ENCODE measurements at places on chromosomes 12 and 14.
A peak's percentile ranks its signal among the peaks of the same experiment; 100 is the strongest.

- no peak for DNase-seq
Observed at GRCh38 chr12:51620448-51620847, 29.4 kb downstream of the SCN8A start.

DNA sequence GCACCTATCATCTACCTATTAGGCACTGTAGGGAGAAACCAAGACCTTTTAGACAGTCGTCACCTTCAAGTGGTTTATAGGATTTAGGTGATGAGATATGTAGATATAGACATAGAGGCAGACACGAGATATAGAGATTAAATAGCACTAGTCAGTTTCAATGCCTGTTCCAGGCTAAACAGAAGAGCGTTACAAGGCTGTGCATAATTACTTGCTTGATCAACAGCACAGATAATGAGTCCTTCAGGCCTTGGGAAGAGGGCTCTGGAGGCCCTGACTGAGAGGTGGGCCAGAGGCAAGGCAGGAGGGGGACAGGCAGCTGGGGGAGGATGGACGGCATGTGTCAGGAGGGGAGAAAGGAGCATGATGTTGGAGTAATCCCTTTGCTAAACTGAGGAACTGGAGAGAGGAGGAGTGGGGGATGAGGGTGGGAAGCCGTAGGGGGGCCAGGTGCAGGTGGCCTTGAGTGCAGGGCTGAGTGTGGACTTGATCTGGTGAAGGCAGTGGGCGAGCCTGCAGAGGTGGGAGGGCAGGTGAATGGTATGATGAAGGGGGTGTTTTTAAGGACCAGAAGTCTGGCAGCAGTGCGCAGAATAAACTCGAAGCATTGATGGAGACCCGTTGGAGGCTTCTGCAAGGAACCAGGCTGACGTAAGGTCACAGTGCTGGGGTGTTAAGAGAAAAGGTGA, 43.9 kb upstream of the ATP23 start:
- DNase-seq, result no peak

DNA sequence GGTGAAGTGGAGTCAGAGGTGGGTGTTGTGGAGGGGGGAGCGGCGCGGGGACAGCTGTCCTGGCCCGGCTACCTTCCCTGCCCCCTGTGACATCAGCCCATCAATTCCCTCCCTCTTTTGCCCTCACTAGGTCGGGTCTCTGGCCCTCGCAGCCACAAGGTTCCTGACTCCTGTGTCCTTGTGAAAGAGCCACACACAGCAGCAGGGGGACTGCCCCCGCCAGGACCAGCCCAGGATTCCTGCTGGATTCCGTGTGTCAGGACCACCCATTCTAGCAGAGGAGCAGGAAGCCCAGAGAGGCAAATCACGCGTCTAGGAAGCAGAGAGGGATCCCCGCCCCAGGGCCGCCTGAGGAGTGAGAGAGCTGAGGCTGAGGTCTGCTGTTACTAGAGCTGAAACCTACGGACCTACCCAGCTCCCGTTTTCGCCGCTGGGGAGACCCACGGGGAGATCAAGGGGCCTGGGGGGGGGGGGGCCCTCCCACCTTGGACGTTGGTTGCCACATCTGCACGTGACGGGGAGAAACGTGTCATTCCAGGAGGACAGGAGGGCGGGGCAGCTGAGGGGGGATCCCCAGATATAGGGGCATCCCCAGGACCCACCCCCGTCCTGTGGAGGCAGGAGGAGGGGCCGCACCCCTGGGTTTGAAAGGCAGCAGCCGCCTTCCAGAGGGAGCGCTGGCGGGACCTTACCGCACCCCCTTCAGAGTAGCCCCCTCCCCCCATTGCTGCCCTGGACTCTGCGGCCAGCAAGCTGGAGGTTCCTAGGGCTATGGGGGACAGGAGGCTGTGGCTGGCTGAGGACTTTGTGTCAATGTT, 12.5 kb upstream of the INF2 start:
- DNase-seq, result peak; percentile 30

DNA sequence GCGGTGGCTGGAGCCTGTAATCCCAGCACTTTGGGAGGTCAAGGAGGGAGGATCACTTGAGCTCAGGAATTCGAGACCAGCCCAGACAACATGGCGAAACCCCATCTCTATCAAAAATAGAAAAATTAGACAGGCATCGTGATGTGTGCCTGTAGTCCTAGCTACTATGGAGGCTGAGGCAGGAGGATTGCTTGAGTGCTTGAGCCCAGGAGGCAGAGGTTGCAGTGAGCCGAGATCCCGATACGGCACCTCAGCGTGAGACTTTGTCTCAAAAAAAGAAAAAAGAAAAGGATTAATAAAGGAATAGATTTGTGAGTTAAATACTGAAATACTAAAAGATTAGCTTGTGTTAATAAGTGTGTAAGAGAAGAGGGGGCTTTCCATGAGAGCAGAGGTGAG, 29.4 kb downstream of the RPGRIP1 start:
- no peak for DNase-seq

GRCh38 chr12:62670986-62671720, 204.5 kb downstream of the MON2 start:
- no peak for DNase-seq

DNA sequence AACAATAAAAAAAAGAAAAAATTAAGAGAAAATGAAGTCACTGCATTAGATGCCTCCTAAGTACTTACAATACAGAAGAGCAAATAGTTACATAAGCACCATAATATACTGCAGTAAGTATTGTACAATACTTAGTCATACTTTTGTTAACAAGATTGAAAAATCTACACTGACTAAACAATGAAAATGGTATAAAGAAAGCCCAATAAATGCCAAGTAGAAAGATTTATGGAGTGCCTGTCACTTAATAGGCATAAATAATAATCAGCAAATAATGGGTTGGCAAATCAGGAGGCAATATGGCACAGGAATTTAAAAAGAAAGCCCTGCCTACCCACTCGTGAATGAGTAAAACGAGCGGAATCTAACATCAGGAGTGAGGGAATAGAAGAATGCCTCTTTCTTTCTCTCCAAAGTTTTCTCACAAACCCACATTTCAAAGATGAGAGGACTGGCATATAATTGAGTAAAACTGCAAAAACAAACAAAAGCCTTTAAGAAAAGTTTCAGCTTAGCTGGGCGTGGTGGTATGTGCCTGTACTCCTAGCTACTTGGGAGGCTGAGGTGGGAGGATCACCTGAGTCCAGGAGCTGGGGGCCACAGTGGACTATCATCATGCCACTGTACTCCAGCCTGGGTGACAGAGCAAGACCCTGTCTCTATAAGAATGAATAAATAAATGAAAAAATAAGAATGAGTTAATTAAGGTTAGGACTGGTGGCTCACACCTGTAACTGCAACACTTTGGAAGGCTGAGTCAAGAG, 36.1 kb downstream of the CRY1 start:
- DNase-seq, result no peak

DNA sequence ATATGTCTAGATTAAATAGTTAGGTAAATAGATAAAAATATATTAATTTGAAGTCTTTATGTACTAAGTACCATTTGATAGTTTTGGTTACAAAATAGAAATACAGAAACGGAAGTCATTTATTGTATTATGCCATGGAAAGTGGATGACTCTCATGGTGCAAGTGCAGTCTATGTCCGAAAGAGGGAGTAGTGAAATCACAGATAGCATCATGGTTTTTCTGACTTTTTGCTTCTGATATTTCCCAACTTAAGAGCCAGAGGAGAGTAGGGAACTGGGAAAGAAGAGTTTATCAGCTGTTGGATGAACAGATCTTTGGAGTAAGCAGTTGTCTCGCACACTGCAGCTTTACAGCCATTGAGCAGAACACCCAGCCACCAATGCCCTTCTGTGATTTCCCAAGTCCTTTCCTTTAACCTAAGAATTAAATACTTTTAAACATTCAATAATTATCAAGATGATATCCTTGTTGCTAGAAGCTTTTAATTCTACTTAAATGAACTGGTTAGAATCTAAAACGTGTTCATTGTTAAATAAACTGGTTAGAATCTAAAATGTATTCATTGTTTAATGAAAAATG, 18.4 kb upstream of the SRGAP1 start:
- DNase-seq, result peak; percentile 67

- no peak for DNase-seq
Observed at GRCh38 chr12:51855586-51856428, 7.3 kb upstream of the FIGNL2 start.

Measured in NB4 (cell line).